ENCODE measurements at places on chromosomes 1 and 21.
A peak's percentile ranks its signal among the peaks of the same experiment; 100 is the strongest.

- DNase-seq, result no peak
Measured at GRCh38 chr1:53738205-53739108, 507 bp downstream of the GLIS1 start.

- DNase-seq, result no peak
Measured at GRCh38 chr1:155773221-155773620, 83.8 kb downstream of the GON4L start.

- no peak for DNase-seq
Measured at GRCh38 chr1:213939888-213940287, 47.9 kb upstream of the PROX1 start.

GRCh38 chr1:87144316-87144895 lies 184.3 kb upstream of the LMO4 start:
- DNase-seq, result no peak

DNA sequence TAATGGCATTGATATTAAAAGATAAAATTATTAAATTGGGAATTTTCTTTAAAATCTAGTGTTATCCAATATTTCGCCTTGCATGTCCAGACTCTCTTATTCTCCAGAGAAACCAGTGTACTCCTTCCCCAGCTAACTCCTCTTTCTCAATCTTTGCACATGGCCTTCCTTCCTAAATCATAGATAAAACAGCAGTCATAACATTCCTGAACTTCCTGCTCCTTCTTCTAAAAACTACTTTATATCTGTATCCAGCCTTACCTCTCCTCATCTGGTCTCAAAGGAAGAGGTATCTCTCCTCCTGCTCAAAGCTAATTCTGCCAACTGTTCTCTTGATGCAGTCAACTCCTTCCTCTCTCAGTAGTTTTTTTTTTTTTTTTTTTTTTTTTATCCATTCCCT lies 39.5 kb upstream of the NEK7 start:
- DNase-seq, result no peak

DNA sequence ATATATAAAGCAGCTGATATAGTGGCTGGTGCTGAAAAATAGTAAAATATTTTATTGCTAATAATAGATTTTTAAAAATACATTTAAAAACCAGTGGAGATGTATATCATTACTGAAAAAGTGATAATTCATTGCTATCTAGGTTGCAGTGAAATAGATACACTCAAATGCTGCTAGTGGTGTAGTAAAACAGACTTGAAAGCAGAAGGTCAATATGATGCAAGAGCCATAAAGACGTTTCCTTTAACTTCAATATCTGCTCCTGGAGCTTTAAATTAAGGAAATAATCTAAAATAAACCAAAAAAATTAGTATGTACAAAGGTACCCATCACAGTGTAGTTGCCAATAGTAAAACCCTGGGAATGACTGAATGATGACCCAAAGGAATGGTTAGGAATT lies 26.2 kb downstream of the RHEX start:
- no peak for DNase-seq

GRCh38 chr1:84888753-84889152 lies 4.3 kb downstream of the LPAR3 start:
- DNase-seq, result no peak

GRCh38 chr1:3068564-3069431 lies at the start of gene PRDM16:
PRDM16 (plus strand) TSS chr1:3069203; CDS start chr1:3069260, 57 bp downstream.
- no peak for DNase-seq

GRCh38 chr1:2480986-2481364 lies 4.9 kb downstream of the PLCH2 start:
- DNase-seq, result no peak

DNA sequence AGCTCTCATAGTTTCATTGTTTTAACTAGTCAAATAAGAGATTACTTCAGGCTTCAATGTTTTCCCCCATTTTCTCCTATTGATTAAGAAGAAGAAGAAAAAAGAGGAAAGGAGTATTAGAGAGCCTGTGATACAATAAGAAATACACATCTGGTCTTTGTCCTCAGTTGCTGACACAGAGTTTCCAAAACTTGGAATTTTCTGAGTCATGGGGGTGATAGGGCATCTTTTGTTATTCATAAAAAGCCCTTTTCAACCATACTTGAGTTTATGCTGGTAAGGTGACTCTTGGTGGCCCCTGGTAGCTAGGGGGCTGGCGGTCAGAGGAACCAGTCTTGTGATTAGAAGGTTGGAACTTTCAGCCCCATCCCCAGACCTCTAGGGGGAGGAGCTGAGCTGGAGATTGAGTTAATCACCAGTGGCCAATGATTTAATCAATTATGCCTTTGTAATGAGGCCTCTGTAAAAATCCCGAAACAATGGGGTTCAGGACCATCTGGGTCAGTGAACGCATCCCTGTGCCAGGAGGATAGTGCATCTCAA lies 28.9 kb upstream of the KLF18 start:
- no peak for DNase-seq

- DNase-seq, result no peak
Measured at GRCh38 chr1:159953536-159954515, at the start of gene SLAMF9. SLAMF9 (minus strand) TSS chr1:159954237; CDS start chr1:159954137, 100 bp downstream.

GRCh38 chr1:31785020-31785946 lies 21.1 kb upstream of the ADGRB2 start:
- no peak for DNase-seq

GRCh38 chr1:31299365-31299764 lies 2.5 kb downstream of the ZCCHC17 start:
- DNase-seq, result no peak

DNA sequence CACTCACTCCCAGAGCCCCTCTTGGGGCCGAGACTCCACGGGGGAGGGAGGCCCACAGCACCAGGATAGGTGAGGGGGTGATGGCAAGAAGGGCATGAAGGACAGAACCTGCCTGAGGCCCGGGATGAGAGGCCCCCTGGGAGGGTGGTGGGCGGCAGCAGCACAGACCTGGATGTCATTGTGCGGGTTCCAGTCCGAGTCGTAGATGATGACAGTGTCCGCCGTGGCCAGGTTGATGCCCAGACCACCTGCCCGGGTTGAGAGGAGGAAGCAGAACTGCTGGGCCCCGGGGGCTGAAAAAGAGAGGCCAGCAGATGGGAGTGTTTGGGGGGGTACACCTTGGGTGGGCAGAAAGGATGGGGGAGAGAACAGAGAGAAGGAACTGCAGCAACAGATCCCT lies 50.1 kb downstream of the CHD5 start:
- no peak for DNase-seq

DNA sequence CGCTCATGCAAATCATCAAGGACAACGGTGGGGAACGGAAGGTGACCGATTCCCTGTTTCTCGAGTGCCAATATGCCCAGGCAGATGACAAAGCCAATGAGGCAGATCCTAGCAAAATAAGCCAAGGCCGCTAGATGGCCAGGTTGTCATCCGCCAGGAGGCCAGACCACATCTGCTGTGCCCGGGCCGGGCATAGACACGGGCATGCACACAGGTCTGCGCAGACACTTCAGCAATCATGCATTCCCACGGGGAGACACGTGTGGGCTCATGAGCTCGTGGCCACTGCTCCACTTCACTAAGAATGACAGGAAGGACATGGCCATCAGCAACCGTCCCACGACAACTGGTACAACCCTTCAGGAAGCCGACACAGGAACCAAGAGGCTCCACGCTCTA lies 23.4 kb downstream of the WDR4 start:
- no peak for DNase-seq

DNA sequence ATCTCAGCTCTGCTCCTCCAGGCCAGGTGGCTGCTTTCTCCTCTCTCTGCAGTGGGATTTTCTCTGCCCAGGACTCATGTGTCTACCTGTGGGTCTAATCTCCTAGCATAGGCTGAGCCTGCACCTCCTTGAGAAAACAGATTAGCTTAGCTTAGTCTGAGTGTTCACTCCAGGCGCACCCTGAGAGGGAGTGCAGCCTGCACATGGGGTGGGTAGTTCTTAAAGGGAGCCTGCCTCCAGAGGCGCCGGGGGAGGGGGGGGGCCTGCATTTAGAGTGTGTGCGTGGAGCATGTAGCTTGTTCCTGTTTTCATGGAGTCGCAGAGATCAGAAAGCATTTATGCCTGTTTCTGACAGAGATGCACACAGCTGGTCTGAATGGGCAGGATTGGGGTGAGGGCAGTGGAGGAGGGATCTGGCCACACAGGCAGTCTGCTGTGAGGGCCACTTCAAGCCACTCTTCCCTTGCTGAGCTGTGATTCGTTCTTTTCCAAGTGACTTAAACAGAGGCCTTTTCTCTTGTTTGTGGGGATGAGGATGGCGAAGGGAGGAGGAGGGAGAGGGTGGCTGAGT lies 45.2 kb downstream of the GALNT2 start:
- no peak for DNase-seq

DNA sequence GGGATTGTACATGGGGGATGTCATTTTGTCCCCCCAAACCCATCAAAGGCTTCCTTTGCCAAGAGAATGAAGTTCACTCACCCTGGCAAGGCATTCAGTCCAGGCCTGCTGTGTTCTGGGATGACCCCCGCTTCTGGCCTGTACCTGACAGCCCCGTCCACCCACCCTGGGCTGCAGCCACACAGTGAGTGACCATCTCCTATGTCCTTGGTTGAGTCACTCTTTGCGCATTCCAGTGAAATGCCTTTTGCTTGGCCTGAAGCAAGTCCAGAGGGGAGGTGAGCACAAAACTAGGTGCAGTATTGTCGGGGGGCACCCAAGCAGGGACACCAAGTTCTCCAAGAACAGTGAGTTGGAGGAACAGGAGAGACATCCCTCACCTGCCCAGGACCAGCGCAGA lies 10.2 kb downstream of the TMPRSS3 start:
- DNase-seq, result no peak

GRCh38 chr1:7329868-7330615 lies 441.1 kb upstream of the VAMP3 start:
- no peak for DNase-seq

GRCh38 chr1:33334081-33334552 lies 13.2 kb upstream of the A3GALT2 start:
- no peak for DNase-seq

DNA sequence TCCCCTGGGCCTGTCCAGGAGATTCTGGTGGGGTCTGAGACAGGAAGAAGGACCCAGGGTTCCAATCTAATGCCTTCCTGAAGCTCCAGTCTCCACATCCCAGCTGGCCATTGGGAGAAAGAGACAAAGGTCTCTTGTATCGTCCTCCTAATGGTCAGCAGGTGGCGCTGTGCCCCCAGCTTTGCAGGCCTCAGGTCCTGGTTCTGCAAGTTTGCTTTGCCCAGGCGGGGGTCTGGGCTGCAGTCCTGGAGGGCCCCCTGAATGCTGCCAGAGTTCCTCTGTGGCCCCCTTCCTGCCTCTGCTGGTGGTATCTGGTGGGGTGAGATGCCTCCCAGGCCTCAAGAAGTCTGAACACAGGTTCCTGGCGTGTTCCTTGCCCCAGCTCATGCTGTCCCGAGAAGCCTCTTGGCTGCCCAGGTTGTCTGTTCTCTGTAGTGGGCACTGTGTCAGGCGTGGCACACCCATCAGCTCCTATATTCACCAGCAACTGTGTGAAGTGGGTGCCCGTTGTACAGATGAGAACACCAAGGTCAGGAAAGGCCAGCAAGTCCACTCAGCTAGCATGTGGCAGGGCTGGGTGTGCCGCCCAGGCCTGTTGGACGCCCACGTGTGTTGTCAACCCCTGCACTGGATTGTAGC lies 33.8 kb upstream of the CSF3R start:
- DNase-seq, result peak; percentile 11

DNA sequence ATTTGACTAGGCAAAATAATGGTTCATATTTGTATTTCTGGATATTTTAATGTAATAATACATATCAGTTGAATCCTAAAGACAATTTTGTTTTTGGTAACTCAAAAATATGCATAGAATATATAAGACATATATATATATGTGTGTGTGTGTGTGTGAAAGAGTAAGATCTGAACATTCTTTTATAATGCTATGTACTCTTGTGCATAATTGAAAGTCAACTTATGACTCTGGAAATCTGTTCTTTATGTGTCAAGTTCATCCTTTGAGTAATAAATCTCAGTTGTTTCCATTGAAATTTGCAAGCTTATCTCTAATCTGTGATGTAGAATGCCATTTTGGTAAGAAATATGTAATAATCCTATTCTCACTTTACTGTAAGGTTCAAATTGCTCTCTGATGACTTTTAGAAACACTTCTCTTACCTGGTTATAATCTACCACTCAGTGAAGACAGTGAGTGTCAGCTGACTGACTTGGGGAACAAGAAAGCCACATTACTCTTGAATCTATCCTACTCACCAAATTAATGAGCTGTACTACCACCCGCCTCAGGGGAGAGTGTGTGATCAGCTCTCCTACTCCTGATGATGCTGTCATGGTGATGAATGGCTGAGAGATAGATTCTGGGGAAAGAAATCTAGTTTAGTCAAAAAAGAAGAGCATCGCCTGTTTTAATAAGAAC lies 15.0 kb upstream of the NEK7 start:
- no peak for DNase-seq

DNA sequence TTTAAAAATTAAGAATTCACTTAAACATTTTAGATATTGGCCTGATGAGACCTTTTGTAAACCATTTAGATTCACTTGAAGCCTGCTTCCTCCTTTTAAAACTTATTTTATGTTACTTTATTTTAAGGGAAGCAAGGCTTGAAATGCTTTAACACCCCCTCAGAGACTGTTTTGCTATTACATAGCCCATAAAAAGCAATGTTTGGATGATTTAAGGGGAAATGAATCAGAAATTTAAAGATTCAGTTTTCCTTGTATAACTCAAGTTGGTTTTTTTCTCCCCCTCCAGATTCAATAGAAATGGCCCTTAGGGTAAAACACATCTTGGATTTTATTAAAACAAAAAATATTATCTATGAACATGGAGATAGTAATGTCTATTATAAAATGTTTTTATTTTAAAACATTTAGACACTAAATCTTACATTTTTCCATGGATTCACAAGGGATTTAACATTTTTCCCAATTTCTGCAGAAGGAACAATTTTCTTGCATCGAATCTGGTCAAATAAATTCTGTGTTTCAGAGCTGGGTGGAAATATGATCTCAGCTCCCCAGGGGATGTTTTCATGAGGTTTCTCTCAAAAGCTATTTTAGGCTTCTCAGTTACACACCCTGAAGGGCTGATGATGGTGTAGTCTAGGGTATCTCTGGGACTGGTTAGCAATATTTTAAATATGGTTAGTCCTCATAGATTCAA lies 69.3 kb upstream of the WARS2 start:
- no peak for DNase-seq

GRCh38 chr1:234833646-234834045 lies 223.7 kb upstream of the IRF2BP2 start:
- DNase-seq, result no peak

GRCh38 chr1:103190766-103191165 lies 82.4 kb upstream of the COL11A1 start:
- no peak for DNase-seq

- no peak for DNase-seq
Measured at GRCh38 chr21:35585878-35586277, 474.4 kb downstream of the SETD4 start.

GRCh38 chr1:118206966-118207365 lies 21.9 kb upstream of the SPAG17 start:
- no peak for DNase-seq

DNA sequence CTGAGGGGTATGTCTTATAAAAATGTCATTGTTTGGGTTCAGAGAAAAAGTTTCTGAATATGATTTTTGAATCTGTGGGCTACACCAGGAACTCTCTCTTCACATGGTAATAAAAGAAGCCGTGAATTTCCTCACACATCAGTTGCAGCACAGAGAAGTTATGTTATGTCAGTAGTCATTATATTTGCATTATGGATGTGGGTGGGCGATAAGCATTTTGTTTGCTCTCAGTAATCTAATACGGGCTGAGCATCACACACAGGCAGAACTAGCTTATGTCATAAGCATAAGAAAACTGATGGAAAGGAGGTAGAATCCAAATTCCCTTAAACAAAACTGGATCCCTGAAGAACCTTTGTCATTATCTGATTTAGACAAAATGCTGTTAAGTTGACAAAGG lies 70.8 kb downstream of the PRDM2 start:
- DNase-seq, result no peak

- DNase-seq, result no peak
Measured at GRCh38 chr21:27329255-27329851, 362.5 kb upstream of the ADAMTS5 start.

- no peak for DNase-seq
Measured at GRCh38 chr1:85573322-85573721, 7.2 kb upstream of the CCN1 start.
